ENCODE measurements at places on chromosomes 2 and 18.

- DNase-seq = no peak
Observed at GRCh38 chr2:128710242-128710641, 391.6 kb upstream of the HS6ST1 start.

- DNase-seq = no peak
Observed at GRCh38 chr2:37632310-37632709, 39.1 kb downstream of the CDC42EP3 start.

GRCh38 chr2:222380456-222380855 lies 43.9 kb upstream of the SGPP2 start:
- no peak for DNase-seq

- DNase-seq = no peak
Observed at GRCh38 chr2:113770929-113771328, 14.5 kb upstream of the SLC35F5 start.

GRCh38 chr2:126784621-126785020 lies 114.1 kb upstream of the TEX51 start:
- DNase-seq = no peak

- no peak for DNase-seq
Observed at GRCh38 chr2:144030791-144031190, 489.1 kb downstream of the ZEB2 start.

DNA sequence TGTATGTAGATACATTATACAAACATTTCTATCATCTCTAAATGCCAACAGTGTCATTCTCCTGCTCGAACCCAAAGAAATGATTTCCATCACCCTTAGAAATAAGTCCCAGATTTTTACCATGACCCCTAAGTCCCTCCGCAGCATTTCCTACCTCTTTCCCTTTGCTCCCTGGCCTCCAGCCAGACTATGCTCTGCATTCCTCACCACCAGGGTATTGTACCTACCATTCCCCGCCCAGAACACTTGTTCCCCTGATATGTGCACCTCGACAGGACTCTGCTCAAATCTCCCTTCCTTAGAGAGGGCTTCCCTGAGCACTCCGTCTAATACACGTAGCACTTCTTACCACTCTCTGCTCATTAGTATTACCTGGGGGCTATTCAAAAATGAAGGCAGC lies 630.2 kb downstream of the ARHGAP15 start:
- no peak for DNase-seq
